ENCODE measurements at places on chromosomes 2 and 18. TPM values are rescaled to one million over a fixed set of nuclear protein-coding genes. Genes with fewer than 3 reads are reported as not detected.

The RGPD3 gene
- 0.80 TPM for total RNA-seq

The CAVIN2 gene
- 31.3 TPM for total RNA-seq

The BOLL gene
- not detected for total RNA-seq

The FMNL2 gene
- total RNA-seq: 40.0 TPM

The CYP27A1 gene
- 65.0 TPM for total RNA-seq

The DNAJC5G gene
- not detected for total RNA-seq

The SKOR2 gene
- total RNA-seq: not detected

DNA sequence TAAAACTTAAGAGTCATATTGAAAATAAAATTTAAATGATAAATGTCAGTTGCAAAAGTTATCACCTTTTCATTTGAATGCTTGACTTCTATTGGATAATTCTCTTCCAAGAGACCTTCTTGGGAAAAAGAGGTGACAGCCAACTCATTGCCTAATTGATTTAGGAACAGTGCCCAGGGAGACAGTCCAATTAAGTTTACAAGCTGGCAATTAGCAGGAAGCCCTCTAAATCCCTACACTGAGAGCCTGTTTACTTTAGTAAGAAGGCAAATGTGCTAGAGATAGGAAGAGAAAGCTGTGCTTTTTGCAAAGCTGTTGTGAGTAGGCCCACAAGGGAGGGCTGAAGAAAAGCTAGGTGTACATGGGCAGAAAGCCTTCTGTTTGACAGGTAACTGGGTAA, 189.1 kb downstream of the WDPCP start:
- DNase-seq: no peak

DNA sequence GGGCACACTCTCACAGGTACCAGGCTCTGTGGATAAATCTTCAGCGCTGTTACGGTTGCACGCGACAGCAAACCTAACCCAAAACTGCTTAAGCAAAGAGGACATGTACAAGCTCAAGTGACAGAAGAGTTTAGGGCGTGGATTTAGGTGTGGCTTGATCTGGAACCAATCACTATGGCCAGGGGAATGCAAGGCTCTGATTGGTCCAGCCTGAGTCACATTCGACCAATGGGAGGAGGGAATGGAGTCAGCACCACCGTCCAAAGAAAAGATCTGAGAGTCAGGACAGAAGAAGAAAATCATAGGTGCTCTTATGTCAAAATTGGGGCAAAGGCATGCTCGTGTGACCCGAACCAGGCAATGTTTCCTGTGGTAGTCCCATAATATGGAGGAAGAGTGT, 139.0 kb downstream of the TRIM43 start:
- no peak for DNase-seq

GRCh38 chr18:58438958-58439300, 190.0 kb downstream of the ALPK2 start:
- no peak for DNase-seq

GRCh38 chr18:55685638-55686037, 97.6 kb upstream of the TCF4 start:
- no peak for DNase-seq

DNA sequence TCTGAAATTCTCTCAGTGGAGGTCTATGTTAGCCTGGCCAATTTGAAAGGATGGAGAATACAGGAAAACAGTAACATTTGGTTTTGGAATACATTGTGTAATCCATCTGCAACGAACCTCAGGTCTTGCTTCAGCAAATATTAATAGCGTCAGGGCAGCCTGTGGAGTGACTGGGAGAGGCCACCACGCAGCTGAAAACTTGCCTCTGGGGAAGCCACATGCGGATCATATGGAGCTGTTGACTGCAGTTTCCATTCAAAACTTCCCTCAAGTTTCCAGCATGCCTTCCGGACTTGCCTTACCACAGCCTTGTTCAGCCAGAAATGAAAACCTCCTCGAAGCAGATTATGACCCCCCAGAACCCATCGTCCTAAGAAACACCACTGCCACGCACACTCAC, 25.7 kb downstream of the BCL11A start:
- DNase-seq: no peak

DNA sequence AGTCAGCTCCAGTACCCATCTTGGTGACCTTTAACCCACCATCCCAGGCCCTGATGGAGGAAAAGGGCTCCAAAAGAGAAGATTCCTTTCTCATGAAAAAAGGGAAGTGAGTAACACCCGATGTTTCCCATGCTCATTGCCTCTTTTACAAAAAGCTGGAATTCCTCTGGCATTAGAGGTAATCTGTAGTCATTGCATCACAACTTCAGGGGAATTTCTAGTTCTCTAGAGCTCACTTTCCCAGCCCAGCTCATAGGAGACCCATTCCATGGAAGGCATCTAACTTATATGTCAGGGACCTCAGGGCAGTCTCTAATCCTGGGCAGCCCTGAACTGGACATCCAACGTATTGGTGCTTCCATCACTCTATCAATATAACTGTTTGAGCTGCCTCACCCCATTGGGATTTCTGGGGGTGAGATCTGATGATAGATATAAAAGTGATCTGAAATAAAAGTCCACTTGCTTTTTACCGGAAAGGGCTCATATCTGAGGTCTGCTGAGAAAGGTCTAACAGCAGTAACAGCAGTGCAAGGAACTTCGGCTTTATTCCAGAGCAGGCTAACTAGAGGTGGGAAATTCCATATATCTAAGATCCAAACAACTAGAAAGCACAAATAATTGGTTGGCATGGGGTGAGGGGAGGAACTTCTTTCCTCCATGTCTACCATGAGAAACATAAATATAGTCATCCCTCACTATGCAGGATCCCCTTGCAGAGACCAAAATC, 106.1 kb downstream of the ETAA1 start:
- no peak for DNase-seq

DNA sequence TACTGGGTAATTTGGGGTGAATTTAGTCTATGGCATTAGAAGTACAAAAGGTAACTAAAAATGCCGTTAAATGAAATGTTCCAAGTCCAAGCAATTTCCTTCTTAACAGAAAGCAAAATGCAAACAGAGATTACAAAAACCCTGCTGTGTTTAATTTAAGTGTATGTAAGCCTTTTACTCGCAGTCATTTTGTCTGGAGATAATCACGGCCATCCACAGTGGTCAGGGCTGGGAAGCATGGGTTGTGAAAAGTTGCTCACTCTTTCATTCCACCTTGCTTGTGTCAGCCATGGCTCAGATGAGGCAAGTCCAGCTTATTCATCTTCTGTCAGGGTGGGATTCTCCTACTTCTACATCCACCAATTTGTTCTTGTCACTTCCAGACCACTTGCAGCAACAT, 983.6 kb upstream of the ZEB2 start:
- no peak for DNase-seq

DNA sequence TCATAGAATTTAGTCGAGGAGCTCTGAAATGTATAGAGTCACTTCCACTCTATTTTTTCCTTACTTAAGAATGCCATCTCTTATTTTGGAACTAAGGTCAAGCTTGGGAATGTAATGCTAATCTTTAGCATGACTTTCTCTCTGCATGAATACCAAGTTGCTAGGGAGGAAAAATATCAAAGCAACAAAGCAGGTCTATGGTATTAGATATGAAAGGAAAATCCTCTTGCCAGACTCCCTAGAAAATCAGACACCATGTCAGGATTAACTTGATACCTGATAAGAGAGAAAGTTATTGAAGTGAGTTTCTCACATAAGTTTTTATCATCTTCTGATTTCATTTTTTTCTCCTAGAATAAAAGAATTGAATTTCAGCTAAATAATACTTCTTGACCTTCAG, 341.7 kb upstream of the ZNF804A start:
- no peak for DNase-seq

DNA sequence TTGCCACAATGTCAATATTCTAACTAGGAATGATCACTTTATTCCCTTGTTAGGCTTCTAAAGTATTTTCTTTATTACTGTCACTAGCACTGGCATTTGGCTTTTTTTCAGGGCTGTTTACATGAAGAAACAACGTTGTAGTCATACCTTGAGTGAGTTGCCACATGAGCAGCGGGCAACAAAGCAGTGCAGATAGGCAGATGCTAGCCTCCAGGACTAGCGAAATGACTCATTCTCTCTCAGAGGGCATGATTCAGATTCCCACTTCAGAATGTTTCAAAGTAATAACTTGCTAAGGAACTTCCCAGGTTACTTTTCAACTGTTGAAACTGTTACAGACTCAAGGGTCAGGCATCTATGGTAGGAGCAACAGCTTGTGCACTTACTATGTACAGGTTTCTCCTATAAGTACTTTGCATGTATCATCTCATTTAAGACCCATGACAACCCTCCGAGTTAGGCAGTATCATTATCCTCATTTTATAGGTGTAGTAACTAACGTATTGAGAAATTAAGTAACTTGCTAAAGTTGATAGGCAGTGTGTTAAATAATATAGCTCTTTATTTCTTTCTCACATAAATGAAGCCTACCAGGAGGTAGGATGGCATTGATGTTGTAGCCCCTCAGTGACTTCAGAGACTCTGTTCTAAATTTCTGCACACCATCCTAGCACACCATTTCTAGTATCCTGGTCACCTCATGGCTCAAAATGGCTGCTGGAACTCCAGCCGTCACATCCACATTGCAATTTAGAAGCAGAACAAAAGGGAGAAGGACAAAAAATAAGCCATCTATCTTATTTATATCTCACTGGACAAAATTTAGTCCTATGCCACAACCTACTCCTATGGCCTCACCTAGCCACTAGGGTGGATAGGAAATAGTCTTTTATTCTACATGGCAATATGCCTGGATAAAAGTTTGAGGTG, 83.3 kb downstream of the ICOS start:
- no peak for DNase-seq

GRCh38 chr18:57959278-57959677, 84.7 kb upstream of the NEDD4L start:
- DNase-seq: no peak

GRCh38 chr2:135225781-135226180, 173.7 kb downstream of the RAB3GAP1 start:
- no peak for DNase-seq

DNA sequence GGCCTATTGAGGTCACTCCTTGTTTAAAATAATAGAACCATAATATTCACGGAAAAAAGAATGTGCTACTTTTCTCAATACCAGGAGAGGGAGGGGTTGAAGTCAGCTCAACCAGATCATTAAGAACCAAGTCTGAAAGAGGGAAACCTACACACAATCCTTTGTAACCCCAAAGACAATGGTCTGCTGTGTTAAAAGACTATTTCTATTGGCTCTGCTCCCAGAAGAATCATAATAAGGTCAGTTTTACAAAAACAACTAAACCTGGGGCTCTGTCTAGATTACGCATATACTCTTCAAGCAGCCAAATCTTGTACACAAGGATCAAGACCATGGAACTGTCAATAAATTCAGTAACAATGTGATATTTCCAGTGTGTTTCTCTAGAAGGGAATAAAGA, 177.2 kb upstream of the CRIM1 start:
- no peak for DNase-seq

DNA sequence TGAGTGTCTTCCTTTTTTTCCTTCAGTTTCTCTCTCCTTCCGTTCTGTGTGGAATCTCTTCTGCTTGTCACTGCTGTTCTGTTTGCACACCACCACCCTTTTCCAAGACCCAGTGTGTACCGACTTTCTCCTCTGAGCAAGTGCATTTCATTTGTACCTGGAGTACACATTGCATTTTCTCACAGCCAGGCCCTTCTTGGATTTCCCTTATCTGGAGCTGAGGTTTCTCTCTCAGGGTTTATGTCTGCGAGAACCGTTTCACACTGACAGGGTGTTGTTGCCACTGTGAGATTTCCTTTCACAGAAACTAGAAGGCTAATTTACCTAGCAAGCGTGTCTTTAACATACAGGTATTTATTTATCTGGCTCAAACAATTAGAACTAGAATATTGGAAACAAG, 26.2 kb downstream of the NCOA1 start:
- DNase-seq: no peak

- DNase-seq: no peak
Measured at GRCh38 chr2:38712871-38713270, 38.3 kb downstream of the SRSF7 start.

- DNase-seq: no peak
Measured at GRCh38 chr18:56322406-56322805, 316.0 kb downstream of the TXNL1 start.

GRCh38 chr2:180742801-180743200, 237.6 kb upstream of the UBE2E3 start:
- DNase-seq: no peak

DNA sequence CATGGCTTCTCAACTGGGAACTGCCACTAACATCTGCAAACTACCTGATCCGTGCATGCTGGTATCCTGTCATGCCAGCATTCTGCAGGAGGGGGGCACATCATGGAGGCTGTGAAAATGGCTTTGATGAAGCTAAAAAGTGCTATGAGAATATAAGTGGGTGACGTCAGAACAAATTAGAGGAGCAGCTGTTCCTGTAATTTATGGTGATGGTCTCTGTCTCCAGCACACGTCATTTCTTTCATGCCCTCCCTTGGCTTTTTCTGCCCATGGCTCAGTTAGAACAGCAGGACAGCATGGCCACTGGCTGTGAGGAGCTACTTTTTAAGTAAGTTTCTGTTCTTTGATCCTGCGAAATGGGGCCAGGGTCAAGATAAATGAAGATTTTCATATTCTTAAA, 466.3 kb downstream of the THSD7B start:
- no peak for DNase-seq

DNA sequence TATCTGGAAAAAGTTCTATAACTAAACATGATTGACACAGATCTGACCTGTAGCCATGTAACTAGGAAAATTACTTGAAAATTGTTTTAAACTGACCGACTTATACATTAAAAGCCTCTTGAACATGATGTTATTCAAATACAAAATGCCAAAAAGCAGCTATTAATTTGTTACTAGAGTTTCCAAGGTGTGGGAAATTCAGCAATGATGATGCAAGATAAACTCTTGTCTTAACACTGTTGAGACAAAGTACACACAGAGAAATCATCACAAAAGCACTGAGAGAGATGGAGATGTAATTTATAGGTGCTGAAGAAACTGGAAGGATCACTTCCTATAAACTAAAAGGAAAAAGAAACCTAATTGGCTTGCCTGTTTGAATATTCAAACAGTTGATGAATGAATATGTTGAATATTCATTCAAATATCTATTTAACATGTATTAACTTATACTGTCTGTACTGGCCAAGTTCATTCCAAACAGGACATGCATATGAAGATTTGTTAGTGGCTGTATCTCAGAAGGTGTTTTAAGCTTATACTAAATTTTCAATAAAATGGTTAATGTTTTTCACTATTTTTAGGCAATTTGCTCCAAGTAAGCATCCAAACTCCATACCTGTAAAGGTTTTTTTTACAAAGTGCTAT, 34.6 kb upstream of the WDR75 start:
- DNase-seq: no peak

- DNase-seq: no peak
Measured at GRCh38 chr18:76496194-76496890, 1.3 kb upstream of the ZNF516 start.

- DNase-seq: no peak
Measured at GRCh38 chr2:145095641-145096435, 575.9 kb upstream of the ZEB2 start.

- no peak for DNase-seq
Measured at GRCh38 chr2:11621410-11621809, 48.6 kb downstream of the NTSR2 start.

GRCh38 chr2:148745151-148745851, 100.8 kb downstream of the EPC2 start:
- DNase-seq: no peak

All from breast epithelium (tissue), 4 donors.